Fibroblast of skin of scalp (primary cell): ENCODE measurements at places on chromosomes 4 and X.

DNA sequence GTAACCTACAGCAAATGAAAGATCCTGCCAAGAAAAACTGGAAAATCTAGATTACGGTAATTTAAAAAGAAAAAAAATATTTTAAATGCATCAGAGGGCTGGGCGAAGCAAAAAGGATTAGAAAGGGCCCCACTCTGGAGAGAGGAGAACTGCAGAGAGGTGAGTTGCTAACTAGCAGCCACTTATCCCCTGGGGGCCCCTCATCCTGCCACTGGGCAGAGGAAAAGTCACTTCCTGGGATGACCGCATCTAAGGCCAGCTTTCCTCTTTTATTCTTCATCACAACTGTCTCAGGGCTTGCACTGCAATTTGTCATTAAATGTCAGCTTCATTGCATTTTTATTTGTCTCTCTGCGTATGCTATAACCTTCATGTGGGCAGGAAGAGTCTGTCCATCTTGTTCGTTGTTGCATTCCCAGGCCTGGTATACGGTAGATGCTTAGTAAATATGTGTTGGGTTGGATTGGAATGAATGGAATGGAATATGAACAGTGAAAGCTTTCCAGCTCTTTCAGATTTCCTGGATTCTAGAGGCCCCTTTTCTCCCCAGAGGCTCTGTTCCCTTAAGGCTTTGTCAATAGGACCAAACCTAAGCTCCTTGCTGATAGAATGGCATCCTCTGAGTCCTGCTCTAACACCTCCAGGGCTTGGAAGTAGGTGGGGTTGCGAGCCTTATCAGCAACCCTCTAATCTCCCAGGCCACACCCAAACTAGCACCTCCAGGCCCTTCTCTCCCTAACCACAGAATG, 58.9 kb downstream of the TLR10 start:
- DNase-seq = peak; percentile 64

- DNase-seq = peak; percentile 53
Observed at GRCh38 chr4:119731146-119731742, 102.6 kb upstream of the PDE5A start.

GRCh38 chr4:24599275-24599674, 14.9 kb upstream of the DHX15 start:
- DNase-seq = no peak

GRCh38 chrX:133880032-133880443, 105.4 kb downstream of the GPC3 start:
- no peak for DNase-seq

DNA sequence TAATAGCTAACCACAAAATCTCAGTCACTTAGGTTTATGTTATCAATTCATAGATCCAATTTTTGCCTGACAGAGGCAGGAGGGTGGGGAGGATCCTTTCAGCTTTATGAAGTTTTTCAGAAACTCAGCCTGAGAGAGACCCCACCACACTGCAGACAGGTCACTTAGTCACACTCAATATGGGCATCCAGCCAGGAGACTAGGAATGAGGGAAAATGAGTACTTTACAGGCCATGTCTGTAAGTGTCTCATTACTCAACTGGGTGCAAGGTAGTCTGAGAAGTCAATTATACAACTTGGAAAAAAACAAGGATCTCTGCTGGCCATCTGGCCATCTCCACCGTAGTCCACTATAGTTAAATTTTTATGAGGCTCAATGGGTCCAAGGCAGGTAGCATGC, 365.9 kb downstream of the INPP4B start:
- peak; percentile 43 for DNase-seq
